ENCODE measurements at places on chromosomes 1 and 21.

DNA sequence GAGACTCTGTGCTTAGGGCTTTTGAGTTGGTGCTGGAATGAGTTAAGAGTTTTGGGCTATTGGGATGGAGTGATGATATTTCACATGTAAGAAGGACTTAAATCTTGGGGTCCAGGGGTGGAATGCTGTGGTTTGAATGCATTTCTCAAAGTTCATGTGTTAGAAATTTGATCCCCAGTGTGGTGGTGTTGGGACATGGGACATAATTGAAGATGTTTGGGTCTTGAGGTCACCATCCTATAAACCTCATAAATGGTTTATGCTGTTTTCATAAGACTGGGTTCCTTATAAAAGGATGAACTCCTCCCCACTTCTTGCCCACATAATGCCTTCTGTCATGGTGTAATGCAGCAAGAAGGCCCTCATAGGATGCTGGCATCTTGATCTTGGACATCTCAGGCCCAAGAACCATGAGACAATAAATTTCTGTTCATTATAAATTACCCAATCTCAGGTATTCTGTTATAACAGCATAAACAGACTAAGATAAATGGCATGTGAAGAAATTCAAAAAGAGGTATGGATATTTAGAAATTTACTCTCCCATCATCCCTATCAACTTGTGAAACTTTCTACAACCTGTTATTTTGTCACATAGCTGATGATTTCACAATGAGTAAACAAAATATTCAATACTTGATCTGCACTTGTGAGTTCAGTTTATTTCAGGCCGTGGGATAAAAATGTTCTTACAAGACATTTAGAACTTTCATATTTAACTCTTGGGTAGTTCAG is 48.0 kb upstream of the NEK7 start:
- DNase-seq, result no peak

DNA sequence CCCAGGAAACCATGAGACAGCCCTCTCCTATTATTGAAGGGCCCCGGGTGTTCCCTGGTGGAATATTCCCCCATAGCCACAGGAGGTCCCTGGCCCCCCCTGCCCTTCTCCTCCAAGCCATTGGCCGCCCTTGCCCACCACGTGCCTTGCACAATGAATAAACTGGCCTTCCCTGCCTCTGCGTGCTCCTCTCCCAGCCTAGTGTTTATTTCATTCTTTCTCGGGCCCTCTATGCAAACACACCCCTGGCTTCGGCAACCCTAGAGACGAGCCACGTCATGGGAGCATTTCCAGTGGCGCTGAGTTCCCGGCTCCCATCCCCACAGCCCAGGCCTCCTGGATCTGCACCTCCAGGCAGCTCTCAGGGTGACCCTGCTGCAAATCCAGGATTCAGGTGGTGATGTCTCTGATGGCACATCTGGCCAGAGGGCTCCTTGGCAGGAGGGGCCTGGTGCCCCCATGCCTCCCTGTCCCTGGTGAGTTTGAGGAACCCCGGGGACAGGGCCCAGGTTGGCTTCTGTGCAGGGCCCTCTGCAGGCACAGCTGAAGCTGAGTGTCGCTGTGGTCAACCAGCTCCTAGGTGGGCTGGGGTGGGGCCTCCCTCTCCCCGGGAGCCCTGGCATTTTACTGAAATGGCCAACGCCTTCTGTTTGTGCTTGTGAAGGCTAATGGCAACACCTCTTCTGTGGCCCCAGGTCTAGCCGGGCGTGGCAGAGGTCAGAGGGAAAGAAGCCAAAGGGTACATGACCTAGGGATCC is 6.2 kb downstream of the KRTAP10-12 start:
- DNase-seq, result no peak

- DNase-seq, result peak; percentile 66
These were observed 155.6 kb upstream of the ZNF648 start for GRCh38 chr1:182217071-182217470.

GRCh38 chr1:40620586-40621210 is 44.8 kb downstream of the RIMS3 start:
- DNase-seq, result no peak

- no peak for DNase-seq
These were observed 22.4 kb downstream of the HUNK start for GRCh38 chr21:31895077-31895835.

GRCh38 chr1:6446665-6447015 is 19.3 kb downstream of the TNFRSF25 start:
- no peak for DNase-seq

All from HT1080 (cell line).